ENCODE measurements at places on chromosomes 12 and 14.

DNA sequence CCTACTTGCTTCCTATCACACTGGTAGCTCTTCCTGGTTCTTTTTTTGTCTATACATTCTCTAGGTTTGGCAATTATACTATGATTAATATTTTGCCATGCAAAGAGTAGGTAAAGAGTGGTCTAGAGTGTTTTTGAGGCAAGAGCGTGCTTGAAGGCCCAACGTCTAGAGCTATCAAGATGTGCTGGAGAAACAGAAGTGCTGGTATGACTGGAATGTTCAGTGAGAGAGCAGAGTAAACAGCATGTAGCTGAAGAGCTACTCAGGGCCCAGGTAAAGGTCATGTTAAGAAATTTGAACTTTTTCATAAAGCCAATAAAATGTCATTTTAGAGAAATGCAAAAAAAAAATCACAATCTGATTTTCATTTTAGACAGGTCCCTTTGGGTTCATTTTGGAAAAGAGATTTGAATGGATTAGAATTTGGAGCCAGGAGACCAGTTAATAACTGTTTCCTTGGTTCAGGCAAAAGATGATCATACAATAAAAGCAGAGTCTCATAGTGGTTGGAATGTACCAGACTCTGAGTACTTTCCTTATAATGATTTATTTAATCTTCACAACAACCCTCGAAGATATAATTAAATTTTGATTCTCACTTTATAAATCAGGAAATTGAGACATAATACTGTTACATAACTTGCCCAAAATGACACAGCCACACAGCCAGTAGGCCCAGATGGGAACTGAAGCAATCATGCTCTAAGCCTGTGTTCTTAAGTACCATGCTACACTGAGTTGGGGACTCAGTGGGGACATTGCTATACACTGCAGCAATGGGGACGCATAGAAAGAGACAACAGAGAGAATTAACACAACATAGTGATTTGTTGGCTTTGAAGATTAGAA, 350.1 kb downstream of the NELL2 start:
- no peaks in the 10 kb centered on the region for H3K27me3 ChIP-seq
- no peak overlapping the region for H3K27ac ChIP-seq
- DNase-seq: no peak
- H3K4me3 ChIP-seq: no peak overlapping the region

- H3K4me3 ChIP-seq: no peak overlapping the region
- H3K27ac ChIP-seq: no peak overlapping the region
- H3K36me3 ChIP-seq: no peaks in the 10 kb centered on the region
- no peak for DNase-seq
These were observed 112.9 kb downstream of the HMGA2 start for GRCh38 chr12:65937161-65937641.

- no peaks in the 10 kb centered on the region for H3K36me3 ChIP-seq
- H3K4me3 ChIP-seq: no peak overlapping the region
- no peak overlapping the region for H3K27ac ChIP-seq
- no peak for DNase-seq
These were observed 77.5 kb downstream of the FIGNL2 start for GRCh38 chr12:51771008-51771407.

DNA sequence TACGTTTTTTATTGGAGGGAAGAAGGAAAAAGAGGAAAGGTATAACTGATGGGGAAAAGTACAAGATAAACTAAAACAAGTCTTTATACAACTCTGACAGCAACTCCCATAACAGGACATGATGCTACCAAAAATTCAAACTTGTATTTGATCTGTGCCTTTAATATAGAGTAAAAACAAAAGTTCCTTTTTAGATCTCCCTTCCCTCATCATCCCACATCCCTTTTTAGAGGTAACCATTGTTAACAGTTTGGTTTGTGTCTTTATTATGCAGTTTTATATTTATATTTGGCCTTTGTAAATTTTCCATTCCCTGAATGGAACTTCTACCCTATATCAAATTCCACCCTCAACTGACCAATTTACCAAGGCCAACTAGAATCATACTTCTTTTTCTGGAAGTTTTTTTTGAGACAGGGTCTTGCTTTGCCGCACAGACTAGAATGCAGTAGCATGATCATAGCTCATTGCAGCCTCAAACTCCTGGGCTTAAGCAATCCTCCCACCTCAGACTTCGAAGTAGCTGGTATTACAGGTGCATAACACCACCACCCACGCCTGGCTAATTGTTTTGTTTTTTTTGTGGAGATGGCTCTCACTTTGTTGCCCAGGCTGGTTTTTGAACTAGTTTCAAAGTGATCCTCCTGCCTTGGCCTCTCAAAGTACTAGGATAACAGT, 36.9 kb downstream of the RAB21 start:
- H3K27me3 ChIP-seq: no peaks in the 10 kb centered on the region
- no peaks in the 10 kb centered on the region for H3K4me1 ChIP-seq
- DNase-seq: no peak
- no peaks in the 10 kb centered on the region for H3K36me3 ChIP-seq
- H3K4me3 ChIP-seq: no peak overlapping the region

DNA sequence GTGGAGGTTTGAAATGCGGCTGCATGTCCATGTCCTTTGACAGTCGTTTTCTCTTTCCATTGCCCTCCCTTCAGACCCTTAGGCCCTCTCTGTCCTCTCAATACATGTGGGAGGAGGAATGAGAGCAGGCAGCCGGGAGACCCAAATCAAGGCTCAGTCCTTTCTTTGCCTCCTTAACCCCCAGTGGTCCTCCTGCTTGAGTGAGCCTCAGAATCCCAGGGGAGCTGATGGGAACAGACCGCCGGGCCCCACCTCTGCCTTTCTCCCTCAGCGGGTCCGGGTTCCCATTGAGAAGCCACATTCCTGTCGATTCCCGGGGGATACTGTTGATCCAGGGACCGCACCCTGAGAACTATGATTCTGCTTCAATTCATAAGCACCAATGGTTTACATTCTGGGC, 77.9 kb upstream of the RFLNA start:
- H3K27me3 ChIP-seq: no peaks in the 10 kb centered on the region
- H3K36me3 ChIP-seq: no peaks in the 10 kb centered on the region
- DNase-seq: no peak

GRCh38 chr12:120314220-120314619, 12.1 kb downstream of the SIRT4 start:
- H3K27ac ChIP-seq: no peak overlapping the region
- peaks cover 10% of the 10 kb centered on the region for H3K4me1 ChIP-seq
- H3K36me3 ChIP-seq: no peaks in the 10 kb centered on the region
- DNase-seq: no peak

GRCh38 chr14:99609245-99610170, 5.5 kb upstream of the CCDC85C start:
- no peak overlapping the region for H3K27ac ChIP-seq
- peaks cover 10% of the 10 kb centered on the region for H3K4me1 ChIP-seq
- no peak overlapping the region for H3K4me3 ChIP-seq
- no peak for DNase-seq
- H3K36me3 ChIP-seq: no peaks in the 10 kb centered on the region

- DNase-seq: no peak
- no peaks in the 10 kb centered on the region for H3K36me3 ChIP-seq
- H3K4me3 ChIP-seq: no peak overlapping the region
These were observed 110.2 kb downstream of the METTL25 start for GRCh38 chr12:82468563-82468962.

DNA sequence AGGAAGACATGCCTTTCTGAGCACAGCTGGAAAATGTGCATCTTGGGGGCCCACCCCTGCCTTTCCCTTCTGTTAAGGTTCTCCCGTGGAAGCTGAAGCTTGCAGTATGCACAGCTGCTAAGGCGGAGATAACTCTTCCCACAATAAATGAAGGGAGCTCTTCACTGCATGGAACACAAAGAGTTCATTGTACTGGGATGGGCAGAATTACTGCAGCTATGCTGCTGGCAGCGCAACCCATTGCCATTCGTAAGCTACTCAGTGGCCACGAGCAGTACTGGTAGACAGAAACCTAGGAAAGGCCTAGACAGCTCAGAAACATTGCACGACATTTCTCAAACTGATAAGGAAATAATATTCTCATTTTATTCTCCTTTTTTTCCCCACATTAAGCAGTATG, 310.2 kb downstream of the MDGA2 start:
- H3K36me3 ChIP-seq: no peaks in the 10 kb centered on the region
- no peak overlapping the region for H3K27ac ChIP-seq
- no peaks in the 10 kb centered on the region for H3K4me1 ChIP-seq
- H3K27me3 ChIP-seq: no peaks in the 10 kb centered on the region

- H3K27me3 ChIP-seq: no peaks in the 10 kb centered on the region
- no peak overlapping the region for H3K27ac ChIP-seq
- H3K36me3 ChIP-seq: no peaks in the 10 kb centered on the region
- H3K4me1 ChIP-seq: peaks cover 10% of the 10 kb centered on the region
These were observed 11.7 kb downstream of the RCOR1 start for GRCh38 chr14:102604183-102604582.

DNA sequence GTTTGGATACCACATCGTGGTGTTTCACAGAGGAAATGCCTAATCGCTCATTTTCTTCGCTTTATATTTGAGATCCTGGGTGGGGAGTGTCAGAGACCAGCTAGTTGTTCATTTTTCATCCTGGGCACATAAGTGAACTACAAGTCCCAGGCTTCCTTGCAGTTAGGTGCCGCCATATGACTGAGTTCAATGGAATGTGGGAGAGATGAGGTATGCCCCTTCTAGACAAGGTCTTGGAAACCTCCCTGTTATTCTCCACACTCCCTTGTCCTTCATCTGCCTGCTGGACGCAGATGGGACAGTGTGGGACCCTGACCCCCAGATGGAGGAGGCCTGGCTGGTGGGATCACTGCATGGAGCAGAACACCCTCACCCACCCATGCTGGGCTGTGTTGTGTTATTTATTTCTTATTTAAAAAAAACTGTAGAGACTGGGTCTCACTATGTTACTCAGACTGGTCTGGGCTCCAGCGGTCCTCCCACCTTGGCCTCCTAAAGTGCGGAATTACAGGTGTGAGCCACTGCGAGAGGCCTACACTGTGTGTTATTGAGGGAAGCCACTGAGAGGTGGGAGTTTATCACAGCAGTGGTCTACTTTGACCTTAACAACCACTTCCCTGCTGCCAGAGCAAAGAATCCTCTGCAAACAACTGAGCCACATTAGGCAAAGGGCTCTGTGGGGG, 42.9 kb upstream of the VRK1 start:
- no peak overlapping the region for H3K27ac ChIP-seq
- H3K4me1 ChIP-seq: no peaks in the 10 kb centered on the region
- H3K4me3 ChIP-seq: no peak overlapping the region

DNA sequence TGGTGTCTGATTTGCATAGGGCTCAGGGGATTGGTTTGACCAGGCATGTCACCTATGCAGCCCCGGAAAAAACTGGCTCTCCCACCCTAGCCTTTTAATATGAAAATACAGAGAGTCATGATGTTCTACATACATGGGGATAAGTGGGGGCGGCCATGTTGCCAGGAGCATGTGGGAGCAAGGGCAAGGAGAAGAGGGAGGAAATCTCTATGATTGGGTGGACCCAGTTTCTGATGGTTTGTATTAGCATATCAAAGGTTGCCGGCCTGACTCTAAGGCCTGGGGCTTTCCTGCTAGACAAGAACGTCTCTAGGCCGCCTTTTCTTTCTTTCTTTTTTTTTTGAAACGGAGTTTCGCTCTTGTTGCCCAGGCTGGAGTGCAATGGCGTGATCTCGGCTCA, 123.4 kb upstream of the CPSF6 start:
- no peak overlapping the region for H3K4me3 ChIP-seq
- no peak overlapping the region for H3K27ac ChIP-seq
- DNase-seq: no peak
- H3K4me1 ChIP-seq: no peaks in the 10 kb centered on the region
- no peaks in the 10 kb centered on the region for H3K27me3 ChIP-seq

GRCh38 chr14:61456720-61457119, 135.3 kb downstream of the PRKCH start:
- H3K27me3 ChIP-seq: no peaks in the 10 kb centered on the region
- peak; percentile 76 for DNase-seq
- H3K4me3 ChIP-seq: no peak overlapping the region
- H3K36me3 ChIP-seq: peaks cover 60% of the 10 kb centered on the region
- peaks cover 70% of the 10 kb centered on the region for H3K4me1 ChIP-seq

DNA sequence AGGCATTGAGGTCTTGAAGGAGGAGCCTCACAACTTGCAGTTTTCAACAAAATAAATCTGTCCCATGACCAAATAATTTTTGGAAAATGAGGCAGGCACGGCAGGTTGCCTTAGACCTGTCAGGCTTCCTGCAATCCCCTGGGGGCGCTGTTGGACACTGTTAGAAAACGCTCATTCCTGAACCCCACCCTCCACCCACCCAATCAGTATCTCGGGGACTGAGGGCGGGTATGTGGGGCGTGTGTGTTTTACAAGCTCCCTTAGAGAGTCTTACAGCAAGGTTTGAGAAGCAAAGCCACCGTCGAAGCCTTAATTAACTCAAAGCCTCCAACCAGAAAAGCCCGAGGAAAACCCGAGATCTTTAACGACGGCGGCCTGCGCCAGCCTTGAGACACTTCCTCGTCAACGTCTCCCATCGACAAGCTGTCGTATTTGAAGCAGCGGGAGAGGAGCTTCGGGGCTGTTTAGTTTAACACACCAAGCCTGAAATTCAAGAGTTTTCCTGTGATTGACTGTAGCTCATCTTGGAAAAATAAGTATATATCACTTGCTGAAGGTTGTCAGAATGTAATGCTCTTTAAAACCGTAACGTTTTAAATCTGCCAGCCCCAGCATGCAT, 123.0 kb downstream of the GLT1D1 start:
- H3K27ac ChIP-seq: no peak overlapping the region
- no peaks in the 10 kb centered on the region for H3K27me3 ChIP-seq
- no peaks in the 10 kb centered on the region for H3K4me1 ChIP-seq
- no peak overlapping the region for H3K4me3 ChIP-seq
- no peaks in the 10 kb centered on the region for H3K36me3 ChIP-seq

DNA sequence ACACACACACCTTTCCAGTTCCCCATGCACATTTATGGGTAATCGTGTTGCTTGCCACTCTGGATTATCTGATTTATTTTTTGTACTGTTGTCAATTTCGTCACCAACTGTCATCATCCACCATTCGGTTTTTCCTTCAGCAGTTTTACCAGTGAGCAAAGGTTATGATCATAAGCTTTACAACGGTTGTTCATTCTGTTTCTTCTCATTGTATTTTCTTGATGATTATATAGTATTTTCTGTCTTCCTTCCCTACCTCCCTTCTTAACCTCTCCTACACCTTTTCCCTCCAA, 680 bp downstream of the NECAP1 start:
- peaks cover 74% of the 10 kb centered on the region for H3K4me1 ChIP-seq
- no peak for DNase-seq
- H3K4me3 ChIP-seq: peak overlapping the region; percentile 75
- no peaks in the 10 kb centered on the region for H3K27me3 ChIP-seq
- H3K27ac ChIP-seq: peak overlapping the region; percentile 84

DNA sequence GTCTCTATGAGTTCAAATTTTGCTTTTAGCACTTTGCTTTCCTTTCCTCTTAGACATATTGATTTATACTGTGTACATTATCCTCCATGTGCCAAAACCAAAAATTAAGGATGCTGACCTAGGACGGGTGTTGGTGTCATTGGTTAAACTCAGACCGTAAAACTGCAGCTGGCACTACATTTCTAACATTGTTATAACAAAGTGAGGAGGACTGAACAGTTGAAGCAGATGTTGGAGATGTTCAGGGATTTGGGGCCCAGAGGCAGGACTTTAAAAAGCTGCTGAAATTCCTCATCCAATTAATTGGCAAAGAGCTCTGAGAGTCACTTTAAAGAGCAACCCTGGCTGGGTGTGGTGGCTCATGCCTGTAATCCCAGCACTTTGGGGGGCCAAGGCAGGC, 72.4 kb downstream of the TMTC1 start:
- no peaks in the 10 kb centered on the region for H3K4me1 ChIP-seq
- H3K27me3 ChIP-seq: no peaks in the 10 kb centered on the region
- no peak overlapping the region for H3K27ac ChIP-seq
- no peak for DNase-seq
- no peaks in the 10 kb centered on the region for H3K36me3 ChIP-seq

- no peak overlapping the region for H3K4me3 ChIP-seq
- H3K36me3 ChIP-seq: no peaks in the 10 kb centered on the region
- no peak overlapping the region for H3K27ac ChIP-seq
These were observed 77.4 kb downstream of the SCARB1 start for GRCh38 chr12:124786061-124786964.

All from CD4-positive, alpha-beta memory T cell (primary cell).